ENCODE measurements at places on chromosomes 6 and 20.
A peak's percentile ranks its signal among the peaks of the same experiment; 100 is the strongest.

GRCh38 chr6:154891901-154892300, 103.2 kb upstream of the TIAM2 start:
- no peak for DNase-seq

- no peak for DNase-seq
Observed at GRCh38 chr6:49155316-49155715, 307.7 kb downstream of the MMUT start.

DNA sequence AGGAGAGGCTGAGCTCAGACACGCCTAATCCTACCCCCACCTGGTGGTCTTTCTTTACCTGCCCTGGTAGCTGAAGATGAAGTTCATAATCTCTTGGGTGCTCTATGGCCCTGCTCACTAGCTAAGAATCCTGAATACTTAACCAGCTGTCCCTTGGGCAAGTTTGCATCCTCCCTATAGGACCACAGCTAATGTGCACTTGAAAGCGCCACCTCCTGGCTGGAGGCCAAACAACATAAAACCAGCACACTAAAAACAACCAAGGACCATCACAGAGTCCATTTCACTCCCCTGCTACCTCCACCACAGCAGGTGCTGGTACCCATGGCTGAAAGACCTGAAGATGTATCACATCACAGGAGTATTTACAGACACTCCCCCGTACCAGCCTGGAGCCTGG, 155.5 kb upstream of the SLC24A3 start:
- no peak for DNase-seq

DNA sequence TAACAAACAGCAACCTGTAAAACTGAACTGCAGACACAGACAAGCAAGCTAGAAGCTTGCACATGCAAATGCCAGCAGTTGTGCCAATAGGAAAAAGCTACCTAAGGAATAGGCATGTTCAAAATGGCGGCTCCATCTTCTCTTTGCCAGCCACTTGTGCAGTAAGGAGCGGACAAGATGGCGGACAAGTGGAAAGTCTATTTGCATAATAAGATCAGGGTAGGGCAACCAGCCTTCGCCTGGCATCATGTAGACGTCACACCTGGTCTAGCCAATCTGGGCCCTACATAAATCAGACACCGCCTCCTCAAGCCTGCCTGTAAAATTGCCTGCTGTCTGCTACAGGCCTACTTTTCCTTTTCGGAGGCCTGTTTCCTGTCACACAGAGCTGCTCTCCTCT, 18.0 kb downstream of the C6orf52 start:
- no peak for DNase-seq

DNA sequence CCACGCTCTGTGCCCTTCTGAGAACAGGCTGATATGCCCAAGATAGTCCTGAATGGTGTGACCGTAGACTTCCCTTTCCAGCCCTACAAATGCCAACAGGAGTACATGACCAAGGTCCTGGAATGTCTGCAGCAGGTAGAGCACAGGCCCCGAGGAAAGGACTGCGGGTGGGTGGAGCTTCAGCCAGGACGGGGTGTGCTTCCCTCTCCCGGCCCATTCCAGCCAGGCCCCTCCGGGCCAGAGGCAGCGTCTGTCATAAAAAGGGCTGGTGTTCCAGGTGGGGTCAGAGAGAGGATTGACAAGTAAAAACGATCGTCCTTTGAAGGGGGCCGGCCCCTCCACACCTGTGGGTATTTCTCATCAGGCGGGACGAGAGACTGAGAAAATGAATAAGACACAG, 1.3 kb downstream of the RTEL1 start:
- DNase-seq = no peak

DNA sequence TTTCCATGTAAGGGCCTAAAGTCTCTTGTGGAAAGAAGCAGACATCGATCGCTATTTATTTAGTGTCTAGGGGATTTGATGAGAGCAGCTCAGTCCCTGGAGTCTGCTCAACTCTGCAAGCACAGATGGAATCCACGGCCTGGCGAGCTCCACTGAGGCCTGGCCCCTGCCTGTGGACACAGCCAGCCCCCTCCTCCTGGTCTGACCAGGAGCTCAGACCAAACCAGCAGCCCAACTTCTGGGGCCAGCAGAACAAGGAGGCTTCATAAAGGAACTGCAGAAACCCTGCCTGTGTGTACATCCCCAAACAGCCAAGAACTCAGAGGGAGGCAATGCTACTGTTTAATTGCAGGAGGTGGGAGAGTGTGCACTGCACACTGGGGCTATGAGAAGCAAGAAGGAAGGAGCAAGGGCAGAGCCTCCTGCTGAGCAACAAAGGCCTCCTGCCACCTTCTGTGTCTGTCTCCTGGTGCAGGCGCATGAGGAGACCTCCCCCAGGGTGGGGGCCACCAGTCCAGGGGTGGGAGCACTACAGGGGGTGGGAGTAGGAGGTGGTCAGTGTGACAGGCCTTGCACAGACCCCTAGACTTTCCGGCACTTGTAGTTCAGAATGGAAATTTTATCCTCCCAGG, 3.8 kb downstream of the CST5 start:
- DNase-seq = no peak

DNA sequence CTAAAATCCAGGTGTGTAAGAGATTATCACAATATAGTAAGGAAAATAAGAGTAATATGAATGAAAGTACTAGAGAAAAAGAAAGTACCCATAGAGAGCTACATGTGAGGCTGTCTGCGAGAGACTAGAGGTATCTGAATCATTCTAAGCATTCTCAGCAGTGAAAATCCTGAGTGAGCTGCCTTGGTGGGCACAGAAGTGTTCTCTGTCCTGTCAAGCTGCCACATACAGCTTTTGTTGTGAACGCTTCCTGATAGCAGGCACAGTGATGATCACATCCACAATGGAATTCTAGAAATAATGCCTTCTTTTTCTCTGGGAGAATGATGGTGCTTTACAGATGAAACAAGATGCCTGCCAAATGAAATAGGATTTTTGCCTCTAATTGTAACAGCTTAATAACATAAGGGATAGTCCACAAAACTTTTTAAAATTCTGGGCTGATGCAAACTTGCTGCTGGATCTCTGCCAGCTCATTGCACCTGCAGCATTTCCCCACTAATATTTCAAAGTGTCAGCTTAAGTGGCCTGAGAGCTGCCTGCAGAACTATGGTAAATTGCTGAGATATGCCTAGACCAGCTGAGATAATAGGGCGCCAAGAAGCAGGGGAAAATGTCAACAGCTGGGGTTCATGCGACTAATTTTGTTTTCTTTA, 620.5 kb downstream of the DOK5 start:
- DNase-seq = no peak

DNA sequence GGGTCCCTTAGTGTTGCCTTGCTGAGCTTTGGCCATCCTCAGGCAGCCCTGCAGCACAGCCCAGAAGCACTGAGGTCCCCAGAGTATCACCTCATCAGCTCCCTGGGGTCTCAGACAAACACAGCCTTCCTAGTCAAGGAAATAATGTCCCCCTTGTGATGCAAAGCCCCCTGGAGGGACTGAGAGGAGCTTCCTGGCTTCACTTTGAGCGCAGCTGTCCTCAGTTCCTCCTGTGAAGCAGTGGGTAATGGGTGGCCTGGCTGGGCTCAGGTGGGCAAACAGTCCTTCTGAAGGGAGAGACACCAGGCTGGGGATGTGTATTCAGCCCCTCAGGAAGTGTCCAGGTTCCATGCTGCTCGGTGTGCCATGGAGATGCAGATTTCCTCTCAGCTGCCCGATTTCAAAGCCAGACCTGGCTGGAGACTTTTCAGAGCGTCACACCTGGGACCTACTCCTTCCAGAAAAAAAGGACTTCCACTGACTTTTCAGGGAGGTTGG, 79.2 kb upstream of the FOXA2 start:
- no peak for DNase-seq

GRCh38 chr6:149129371-149130077, 188.0 kb upstream of the TAB2 start:
- peak; percentile 88 for DNase-seq

- DNase-seq = peak; percentile 88
Observed at GRCh38 chr20:32672394-32672981, 1.3 kb downstream of the C20orf203 start.

DNA sequence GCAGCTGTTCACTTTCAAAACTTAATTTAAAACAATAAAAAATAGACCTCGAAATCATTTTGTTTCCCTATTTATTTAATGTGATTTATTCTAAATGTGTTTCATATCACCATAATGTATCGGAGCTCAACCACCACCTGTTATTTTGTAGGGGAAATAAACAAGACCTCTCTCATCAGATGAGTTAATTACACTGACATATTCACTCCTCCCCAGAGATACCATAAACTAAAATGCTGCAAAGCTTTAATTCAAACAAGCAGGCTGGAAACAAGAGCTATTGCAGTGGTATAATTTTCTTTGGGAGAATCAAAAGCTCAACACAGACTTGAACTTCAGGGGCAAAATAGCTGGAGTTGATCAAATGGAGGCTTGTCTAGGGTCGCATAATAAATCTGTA, 303.5 kb upstream of the TSHZ2 start:
- DNase-seq = no peak

GRCh38 chr6:53634184-53634631, 31.3 kb downstream of the KLHL31 start:
- DNase-seq = peak; percentile 43

GRCh38 chr6:11538819-11539468, 1.4 kb downstream of the TMEM170B start:
- DNase-seq = peak; percentile 11

GRCh38 chr20:56890011-56890410, 260.9 kb downstream of the TFAP2C start:
- DNase-seq = no peak

DNA sequence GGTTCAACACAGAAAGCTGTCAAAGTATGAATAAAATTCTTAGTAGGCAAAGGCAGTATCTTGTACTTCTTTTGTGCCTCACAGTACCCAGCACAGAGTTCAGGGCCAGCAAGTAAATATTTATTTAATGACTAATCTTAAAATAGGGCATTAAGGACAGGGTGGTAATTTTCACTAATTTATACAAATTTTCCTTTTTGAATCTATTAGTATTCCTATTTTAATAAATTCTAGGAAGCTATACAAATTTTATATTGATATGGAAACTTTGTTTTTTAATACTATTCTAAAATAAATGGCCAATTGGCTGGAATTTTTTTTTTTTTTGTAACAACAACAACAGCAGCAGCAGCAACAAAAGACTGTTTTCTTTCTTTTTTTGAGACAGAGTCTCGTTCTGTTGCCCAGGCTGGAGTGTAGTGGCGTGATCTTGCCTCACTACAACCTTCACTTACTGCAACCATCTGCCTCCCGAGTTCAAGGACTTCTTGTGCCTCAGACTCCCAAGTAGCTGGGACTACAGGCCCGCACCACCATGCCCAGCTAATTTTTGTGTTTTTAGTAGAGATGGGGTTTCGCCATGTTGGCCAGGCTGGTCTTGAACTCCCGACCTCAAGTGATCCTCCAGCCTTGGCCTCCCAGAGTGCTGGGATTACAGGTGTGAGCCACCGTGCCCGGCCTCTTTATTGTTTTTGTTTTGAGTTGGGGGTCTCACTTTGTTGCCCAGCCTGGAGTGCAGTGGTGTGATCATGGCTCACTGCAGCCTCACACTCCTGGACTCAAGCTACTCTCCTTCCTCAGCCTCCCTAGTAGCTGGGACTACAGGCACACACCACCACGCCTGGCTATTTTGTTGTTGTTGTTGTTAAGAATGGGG, 85.2 kb downstream of the FKBP5 start:
- no peak for DNase-seq

DNA sequence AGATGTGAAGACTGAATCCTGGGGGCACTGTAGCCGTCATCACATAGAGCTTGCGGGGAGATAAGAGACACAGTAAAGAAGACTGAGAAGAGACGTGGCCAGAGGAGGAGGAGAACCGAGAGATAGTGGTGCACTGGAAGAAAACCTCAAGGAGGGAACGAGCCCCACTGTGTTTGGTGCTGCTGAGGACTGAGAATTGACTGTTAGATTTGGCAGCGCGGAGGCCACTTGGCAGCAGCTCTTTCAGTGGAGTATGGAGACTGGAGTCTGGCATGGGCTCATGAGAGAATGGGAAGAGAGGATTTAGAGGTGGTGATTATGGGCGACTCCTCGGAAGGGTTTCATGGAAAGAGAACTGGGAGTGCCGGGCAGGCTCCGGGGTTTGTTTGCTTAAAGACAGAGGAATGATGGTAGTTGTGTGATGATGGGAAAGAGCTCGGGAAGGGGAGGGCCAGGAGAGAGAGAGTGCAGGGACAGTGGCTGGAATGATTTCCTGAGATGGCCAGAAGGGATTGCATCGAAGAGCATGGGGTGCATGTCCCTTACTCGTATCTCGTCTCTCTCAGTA, 18.0 kb downstream of the CDYL start:
- DNase-seq = no peak

DNA sequence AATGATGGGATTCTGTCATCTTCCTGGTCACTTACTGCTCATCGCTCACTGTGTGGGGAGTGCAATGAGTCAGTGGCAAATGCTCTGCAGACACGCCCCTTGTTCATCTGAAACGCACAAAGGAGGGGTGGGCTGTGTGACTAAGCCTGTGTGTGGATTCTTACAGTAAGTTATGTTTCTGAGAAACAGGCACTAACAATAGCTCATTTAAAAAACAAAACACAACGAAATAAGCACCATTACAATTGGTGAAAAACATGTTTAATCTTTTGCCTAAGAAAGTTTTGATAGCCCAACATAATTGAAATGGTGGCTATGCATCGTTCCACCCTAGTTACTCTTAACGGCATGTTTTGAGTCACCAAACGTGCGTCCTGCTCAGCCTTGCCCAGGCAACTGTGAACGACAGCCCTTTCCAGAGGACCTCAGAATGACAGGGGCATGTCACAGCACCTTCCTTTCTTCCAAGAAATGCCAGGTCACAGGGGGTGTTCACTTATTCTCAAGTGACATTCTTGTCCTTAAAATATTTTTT, 118.4 kb upstream of the SGK1 start:
- DNase-seq = peak; percentile 98

DNA sequence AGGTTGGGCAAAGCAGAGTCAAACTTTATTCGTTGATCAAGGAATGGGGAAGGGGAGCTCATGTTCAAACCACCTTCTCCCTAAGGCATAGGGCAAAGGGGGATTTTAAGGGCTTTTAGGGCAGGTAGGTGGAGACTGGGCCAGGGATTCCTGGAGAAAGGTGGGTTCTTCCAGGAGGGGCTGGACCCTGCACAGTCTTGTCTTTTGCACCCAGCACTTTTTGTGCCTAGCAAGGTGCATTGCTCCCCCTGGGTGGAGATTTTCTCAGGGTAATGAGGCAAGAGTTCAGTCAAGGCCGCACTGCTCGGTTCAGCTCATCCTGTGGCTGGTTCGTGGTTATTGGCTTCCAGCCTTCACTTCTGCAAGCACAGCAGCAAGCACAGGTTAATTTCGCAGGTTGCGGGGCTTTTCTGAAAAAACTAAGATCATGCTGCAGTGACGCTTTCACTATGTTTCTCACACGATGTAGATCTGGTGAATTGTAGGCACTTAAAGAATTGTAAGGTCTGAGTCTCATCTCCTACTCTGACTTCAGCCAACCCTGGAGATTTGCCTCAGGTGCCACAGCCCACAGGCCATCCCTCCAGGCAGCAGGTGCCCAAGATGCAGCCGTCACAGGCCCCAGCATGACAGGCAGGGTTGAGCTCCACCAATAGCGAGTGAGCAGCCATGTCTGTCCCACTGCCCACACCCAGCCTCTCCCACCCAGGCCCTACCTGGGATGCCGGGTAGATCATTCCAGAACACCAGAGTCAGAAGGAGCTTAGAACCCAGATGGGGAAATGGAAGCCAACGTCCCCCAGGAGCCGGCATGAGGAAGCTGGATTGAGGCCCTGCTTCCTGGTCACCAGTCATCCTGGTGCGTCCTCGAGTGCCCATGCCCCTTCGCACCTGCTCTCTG, 37.1 kb downstream of the SUN5 start:
- no peak for DNase-seq

- DNase-seq = no peak
Observed at GRCh38 chr6:15659181-15659580, 3.6 kb downstream of the DTNBP1 start.
